ENCODE measurements at places on chromosomes 11 and 22.

DNA sequence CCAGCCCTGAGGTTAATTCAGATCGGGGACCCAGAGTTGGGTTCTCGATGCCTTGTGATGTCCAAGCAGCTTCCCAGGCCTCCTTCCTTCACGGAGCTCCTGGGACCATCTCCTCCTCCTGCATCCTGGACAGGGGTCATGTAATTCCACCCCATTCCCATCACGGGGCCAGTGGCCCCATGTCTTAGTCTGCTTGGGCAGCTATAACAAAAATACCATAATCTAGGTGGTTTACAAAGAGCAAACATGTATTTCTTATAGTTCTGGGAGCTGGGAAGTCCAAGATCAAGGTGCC lies 41.7 kb upstream of the PRDM11 start:
- no peak for DNase-seq

- DNase-seq: no peak
Observed at GRCh38 chr11:36421546-36422155, 88.4 kb downstream of the TRAF6 start.

- no peak for DNase-seq
Observed at GRCh38 chr11:60791153-60791933, 6.2 kb downstream of the MS4A10 start.

- DNase-seq: no peak
Observed at GRCh38 chr11:1608363-1608762, at the start of gene KRTAP5-3. Gene KRTAP5-3, minus strand, starts transcription at chr11:1608463. Its CDS starts 78 bp downstream, at chr11:1608385.

DNA sequence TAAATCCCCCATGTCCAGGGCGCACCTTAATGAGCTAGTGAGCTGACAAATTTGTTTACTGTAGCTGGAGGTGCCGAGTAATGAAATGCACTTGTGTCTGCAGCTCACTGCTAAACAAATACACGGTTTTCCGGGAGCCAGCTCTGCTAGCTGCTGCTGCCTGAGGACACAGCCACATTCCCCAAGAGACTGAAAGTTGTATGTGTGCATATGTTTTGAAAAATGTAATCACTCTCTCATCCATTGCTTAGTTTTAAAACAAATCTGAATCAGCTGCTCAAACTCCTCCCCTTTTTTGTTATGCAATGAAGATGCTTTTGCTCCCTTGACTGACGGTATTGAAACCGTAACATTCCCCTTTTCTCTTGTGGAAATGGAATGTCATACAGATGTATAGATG lies 62.4 kb upstream of the NNMT start:
- no peak for DNase-seq

- DNase-seq: no peak
Observed at GRCh38 chr11:101915791-101916291, 481 bp downstream of the ANGPTL5 start.

GRCh38 chr11:109223451-109223850 lies 198.5 kb upstream of the C11orf87 start:
- no peak for DNase-seq

DNA sequence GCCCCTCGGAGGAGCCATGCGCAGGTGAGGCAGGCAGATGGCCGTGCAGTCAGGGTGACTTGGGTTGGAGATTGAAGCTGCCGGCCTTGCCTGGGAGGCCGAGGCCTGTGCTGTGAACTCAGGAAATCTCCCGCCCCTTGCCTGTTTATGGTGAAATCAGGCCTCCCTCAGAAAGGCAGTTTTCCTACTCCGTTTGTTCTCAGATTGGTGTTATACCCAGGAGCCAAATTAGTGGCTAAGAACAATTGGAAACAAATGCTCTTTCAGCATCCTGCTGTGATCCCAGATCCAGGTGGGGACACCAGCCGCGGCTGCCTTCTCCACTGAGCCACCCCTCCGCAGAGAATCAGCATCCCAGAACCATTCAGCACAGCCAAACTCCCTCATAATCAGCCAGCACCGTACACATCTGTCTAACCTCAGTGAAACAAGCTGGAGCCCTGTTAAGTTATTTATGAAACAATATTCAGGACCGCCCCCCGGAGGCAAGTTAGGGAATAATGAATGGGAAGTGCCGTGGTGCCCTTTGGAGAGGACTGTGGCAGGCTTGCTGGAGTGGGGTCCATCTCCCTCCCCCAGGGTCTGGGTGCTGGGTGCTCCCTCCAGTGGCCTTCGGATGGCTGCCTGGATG lies 60.0 kb downstream of the PKNOX2 start:
- DNase-seq: no peak

DNA sequence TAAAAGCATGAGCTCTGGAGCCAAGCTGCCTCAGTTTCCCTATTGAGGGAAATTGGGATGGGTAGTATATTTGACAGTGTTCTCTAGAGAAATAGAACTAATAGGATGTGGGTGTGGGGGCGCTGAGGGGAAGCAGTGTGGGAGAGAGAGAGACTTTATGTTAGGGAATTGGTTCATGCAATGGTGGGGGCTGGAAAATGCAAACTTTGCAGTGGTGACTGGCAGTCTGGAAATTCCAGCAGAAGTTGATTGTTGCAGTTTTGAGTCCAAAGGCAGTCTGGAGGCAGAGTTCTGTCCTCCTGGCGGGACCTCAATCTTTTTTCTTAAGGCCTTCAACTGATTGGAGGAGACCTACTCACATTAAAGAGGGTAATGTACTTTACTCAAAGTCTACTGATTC lies 59.4 kb upstream of the SYT13 start:
- no peak for DNase-seq

GRCh38 chr11:8826139-8826786 lies 84.7 kb upstream of the AKIP1 start:
- no peak for DNase-seq

GRCh38 chr11:128490092-128490491 lies 97.3 kb downstream of the ETS1 start:
- DNase-seq: no peak

GRCh38 chr22:43434275-43434927 lies 22.6 kb downstream of the MPPED1 start:
- no peak for DNase-seq

GRCh38 chr11:118224511-118225188 lies at the start of gene JAML:
Gene JAML, minus strand, starts transcription at chr11:118225011. Its CDS starts 10,145 bp downstream, at chr11:118214866.
- DNase-seq: peak; percentile 46

- no peak for DNase-seq
Observed at GRCh38 chr22:40057652-40058051, 62.9 kb downstream of the FAM83F start.

DNA sequence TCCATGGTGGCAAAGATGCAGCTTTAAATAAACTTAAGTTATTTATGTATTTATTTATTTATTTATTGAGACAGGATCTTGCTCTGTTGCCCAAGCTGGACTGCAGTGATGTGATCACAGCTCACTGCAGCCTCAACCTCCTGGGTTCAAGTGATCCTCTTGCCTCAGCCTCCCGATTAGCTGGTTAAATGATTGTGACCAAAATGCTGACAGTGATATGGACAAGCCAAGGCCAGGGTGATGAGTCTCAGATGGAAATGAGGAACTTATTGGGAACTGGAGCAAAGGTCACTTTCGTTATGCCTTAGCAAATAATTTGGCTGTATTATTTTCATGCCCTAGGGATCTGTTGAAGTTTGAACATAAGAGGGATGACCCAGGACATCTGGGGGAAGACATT lies 9.3 kb upstream of the LRP5 start:
- DNase-seq: no peak

GRCh38 chr11:86264649-86265048 lies 20.1 kb downstream of the EED start:
- DNase-seq: no peak

- DNase-seq: no peak
Observed at GRCh38 chr11:3825473-3826154, 15.1 kb downstream of the RHOG start.

- no peak for DNase-seq
Observed at GRCh38 chr11:1917523-1918435, 1.7 kb upstream of the TNNT3 start.

GRCh38 chr11:83409476-83409875 lies 123.3 kb upstream of the CCDC90B start:
- DNase-seq: no peak

DNA sequence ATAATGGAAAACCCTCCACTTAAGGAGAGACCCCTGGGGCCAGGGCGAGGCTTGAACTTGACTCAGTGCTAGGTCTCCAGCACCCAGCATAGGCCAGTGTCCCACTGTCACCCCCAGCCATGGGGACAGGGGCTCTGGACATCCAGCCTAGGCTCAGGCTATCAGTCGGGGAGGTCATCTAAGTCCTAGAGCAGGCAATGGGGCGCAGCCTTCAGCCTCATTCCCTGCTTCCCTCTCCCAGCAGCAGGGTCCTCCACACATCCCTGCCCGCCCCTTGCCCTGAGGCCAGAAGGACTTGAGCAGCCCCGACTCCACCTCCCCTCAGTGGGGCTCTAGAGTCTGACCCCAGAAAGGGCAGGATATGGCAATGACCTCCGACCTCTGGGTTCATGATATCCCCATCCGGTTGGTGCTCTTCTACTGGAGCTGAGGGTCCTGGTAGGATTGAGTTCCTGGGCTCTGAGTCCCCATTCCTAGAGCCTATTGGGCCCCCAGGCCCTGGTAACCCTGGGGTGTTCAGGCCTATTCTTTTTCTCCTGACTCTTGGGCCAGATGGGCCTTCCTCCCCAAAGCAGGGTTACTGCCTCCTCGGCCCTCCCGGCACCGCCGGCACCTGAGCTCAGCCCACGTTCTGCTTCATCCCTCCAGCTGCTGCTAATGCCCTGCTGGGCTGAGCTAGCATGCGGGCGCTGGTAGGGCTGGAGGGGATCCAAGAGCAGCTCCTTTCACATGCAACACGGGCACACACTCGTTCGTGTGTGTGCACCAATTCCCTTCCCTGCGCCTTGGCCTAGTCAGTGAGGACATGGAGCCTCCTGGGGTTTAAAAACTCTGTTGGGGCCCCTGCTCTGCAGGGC lies 4.4 kb downstream of the CST6 start:
- DNase-seq: no peak

GRCh38 chr11:127994736-127995135 lies 592.6 kb downstream of the ETS1 start:
- DNase-seq: no peak

DNA sequence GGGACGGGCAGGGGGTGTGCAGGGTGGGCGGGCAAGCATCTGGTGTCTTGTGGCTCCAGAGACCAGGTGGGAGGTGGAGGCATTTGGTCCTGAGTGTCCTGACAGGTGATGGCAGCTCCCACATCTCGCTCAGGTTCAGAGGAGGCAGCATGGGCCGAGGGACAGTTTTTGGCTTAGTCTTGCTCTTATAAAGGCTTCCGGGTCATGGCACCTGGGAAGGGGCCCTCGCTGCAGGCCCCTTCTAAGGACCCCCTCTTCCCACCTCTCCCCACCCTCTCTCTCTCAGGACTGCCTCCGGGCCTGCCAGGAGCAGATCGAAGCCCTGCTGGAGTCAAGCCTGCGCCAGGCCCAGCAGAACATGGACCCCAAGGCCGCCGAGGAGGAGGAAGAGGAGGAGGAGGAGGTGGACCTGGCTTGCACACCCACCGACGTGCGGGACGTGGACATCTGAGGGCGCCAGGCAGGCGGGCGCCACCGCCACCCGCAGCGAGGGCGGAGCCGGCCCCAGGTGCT lies 9.9 kb downstream of the CCND1 start:
- no peak for DNase-seq

DNA sequence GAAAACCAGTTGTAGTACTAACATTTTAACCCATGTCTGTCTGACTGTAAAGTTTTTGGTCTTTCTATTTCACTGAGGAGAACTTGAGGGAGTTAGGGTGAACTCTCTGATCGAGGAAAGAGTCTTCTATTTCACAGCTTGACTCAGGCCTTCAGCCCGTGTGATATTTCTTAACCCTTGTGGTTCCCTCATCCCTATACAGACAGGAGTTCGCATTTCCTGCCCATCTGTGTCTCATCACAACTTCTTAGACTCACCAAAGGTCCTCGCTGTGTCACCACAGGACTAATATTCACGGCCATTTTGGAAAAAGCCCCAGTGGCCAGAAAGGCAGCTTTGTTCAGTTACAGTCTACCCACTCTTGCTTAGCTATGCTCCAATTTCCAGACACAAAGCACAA lies 172.8 kb downstream of the FAM181B start:
- no peak for DNase-seq

DNA sequence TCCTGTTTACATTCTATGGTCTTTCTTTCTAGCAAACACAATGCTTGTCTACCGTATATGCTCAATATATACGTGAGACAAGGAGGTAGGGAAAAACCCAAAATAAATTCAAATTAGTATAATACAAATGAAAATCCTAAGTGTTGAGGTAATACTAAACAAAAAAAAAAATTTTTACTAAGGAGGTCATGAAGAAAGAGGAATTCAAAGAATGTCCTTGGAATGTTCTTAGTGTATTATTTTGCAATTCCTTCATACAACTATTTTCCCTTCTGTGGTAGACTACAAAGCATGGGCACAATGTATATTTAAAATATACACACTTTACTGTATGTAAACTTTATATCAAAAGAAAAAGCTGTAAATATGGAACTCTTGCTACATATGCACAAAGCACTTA lies 36.4 kb downstream of the PIK3C2A start:
- DNase-seq: no peak

GRCh38 chr11:10377183-10377582 lies 72.3 kb downstream of the ADM start:
- DNase-seq: no peak

DNA sequence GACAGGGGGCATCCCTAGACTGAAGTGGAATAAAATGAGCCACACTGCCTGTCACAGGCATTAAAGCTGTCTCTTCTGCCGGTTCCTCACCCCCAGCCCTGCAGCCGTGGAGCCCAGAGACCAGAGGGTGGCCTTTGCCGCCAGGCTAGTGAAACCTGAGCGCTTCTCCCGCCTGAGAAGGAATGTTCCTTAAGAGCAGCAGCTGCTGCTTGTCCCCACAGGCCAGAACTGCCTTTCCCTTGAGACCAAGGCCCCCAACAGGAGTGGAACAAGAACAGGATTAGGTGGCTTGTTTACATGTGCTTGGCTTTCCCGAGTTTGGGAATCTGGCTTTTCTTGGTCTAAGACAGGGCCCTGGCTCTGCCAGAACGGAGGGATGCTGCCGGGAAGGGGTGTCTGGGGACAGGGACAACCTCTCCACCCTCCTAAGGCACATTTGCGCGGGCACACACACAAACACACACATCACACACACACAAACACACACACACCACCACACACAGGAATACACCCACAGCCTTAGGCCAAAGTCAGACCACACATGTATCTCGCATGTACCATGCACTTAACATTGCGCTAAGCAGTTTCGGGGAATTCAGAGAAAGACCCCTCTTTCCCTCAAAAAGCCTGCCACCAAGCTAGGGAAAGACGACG lies 91.8 kb downstream of the FEZ1 start:
- no peak for DNase-seq

DNA sequence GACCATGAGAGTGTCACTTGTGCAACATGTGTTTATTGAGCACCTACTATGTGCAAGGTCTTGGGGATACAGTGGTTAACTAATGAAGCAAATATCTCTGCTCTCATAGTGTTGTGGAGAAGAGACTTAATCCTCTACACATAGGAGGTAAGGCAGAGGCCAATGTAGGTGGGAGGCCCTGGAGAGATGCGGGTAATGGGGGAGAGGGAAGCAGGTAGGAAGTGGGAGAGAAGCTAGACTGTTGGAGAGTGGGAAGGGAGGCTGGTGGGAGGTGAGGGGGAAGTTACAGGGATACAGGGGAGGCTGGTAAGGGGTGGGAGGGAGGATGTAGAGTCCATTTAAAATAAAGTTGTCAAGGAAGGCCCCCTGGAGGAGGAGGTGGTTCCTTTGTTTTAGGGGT lies 240.0 kb downstream of the MIAT start:
- DNase-seq: no peak

GRCh38 chr22:24128631-24129262 lies 52.5 kb upstream of the SUSD2 start:
- no peak for DNase-seq

Data from activated CD4-positive, alpha-beta T cell treated with anti-CD3 and anti-CD28 coated beads for 1 hour (primary cell).